Activated CD8-positive, alpha-beta memory T cell treated with anti-CD3 and anti-CD28 coated beads for 4 hours (primary cell): ENCODE measurements at places on chromosomes 1 and 21.
A peak's percentile ranks its signal among the peaks of the same experiment; 100 is the strongest.

DNA sequence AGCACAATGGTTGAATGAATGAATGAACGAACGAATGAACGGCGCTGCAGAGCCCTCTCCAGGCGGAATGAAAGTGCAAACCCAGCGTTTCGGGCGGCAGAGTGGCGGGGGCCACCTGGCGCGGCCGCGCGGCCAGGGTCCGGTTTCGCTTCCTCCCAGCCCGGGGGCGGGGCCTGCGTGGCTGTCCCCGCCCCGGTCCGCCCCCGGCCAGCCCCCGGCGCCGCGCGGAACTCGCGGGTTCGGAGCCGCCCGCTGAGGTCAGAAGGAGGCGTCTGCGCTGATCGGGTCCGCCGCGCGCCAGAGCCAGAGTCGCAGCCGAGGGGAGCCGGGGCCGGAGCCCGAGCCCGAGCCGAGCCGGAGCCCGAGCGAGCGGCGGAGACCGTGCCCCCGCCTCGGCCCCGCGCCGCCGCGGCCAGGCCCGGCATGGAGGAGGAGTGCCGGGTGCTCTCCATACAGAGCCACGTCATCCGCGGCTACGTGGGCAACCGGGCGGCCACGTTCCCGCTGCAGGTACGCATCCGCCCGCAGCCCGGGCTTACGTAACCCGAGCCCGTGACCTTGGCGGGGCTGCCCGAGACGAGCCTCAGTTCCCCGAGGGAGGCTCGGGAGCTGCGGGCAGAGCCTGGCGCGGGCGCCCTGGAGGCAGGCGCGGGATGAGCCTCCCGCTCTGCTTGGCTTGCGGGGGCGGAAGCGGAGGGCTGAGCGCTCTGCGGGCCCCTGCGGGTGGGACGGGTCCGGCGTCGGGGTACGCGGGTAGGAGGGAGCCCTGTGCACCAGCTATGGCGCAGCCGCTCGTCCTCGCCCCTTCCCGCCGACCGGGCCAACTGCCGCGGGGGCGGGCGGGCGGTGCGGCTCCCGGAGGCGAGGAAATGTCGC is at the start of gene PDXK:
TSS of gene PDXK (plus strand) at position 258 of the 876 bp plus-strand sequence. CDS start at position 424, 166 bp downstream.
- peak; percentile 50 for DNase-seq

GRCh38 chr1:110505596-110505995 is 13.4 kb downstream of the KCNA10 start:
- no peak for DNase-seq

- no peak for DNase-seq
Observed at GRCh38 chr1:36705629-36706028, 222.9 kb upstream of the CSF3R start.

DNA sequence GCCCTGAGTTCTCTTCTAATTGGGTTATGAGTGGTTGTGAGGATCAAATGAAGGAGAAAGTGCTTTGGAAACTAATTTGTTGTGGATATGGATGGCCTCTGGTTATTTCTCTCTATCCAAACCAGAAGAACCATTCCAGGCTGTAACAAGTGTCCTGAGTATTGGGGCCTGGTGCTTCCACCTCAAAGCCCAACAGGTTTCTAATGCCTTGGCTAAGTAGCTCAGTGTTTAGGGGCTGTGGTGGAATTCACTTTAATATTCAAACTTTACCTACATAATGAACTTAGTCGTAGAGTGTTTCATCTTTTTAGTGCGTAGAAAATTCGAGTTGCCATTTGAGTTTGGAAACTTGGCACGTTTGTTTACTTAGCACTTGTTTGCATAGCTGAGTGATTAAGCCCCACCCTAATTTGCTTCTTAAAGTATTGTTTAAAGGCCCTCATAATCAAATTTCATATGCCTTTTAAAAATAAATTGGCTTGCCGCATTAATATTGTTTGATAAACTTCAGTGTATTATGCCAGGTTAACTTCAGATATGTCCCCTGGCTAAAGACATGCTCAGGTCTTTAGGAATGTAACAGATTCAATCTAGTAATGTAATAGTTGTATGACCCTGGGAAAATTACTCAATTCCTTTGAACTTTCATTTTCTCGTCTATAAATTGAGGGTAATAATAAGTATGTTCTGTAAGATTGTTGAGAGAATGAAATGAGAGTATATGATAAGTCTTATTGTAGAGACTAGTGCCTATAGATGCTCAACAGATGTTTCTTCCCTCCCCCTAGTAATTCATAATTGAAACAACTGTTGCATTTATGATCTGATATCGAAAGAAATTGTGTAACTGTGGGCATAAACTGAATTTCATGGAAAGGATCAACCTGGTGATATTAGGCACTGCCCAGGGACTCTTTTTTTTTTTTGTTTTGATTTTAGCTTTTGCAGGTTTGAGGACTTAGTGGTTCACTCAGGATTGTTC is 1.6 kb downstream of the AGO4 start:
- no peak for DNase-seq

- no peak for DNase-seq
Observed at GRCh38 chr1:60488847-60489246, 415.3 kb upstream of the C1orf87 start.

GRCh38 chr1:22702296-22703085 is 8.1 kb upstream of the EPHB2 start:
- DNase-seq: no peak

DNA sequence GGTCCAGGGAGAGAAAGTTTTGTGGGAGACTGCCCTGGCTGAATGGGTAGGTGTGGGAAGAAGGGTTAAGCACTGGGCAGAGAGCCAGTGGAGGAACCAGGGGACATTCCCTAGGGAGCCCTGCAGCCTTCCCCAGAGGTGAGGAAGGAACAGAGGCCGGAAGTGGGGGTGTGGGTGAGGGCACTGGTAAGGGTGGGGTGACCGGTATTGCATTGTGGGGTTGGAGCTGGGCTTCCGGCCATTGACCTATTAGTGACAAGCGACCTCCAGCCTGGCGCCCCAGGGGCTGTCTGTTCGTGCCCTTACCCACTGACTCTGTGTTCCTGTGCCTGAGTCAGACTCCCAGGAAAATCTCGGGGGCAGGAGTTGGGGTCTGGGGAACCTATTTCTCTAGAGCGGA is 3.5 kb upstream of the TSPAN1 start:
- no peak for DNase-seq

DNA sequence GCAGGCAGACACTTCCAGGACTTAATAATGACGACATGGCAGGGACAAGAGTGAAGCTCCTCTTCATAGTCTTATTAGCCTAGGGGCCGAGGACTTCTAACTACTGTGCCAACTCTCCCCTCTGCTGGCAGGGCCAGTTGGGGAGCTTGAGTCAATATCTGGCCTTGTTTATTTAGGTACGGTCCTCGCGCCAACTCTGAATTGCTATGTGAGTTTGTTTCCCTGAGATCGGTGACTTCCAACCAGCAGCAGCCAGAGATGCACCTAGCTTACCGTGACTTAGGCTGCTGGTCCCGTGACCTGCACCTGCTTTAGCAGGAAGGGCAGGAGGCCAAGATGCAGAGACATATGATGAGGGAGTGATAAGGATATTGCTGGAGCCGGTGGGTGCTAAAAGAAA is 451.1 kb downstream of the PCP4 start:
- DNase-seq: no peak

DNA sequence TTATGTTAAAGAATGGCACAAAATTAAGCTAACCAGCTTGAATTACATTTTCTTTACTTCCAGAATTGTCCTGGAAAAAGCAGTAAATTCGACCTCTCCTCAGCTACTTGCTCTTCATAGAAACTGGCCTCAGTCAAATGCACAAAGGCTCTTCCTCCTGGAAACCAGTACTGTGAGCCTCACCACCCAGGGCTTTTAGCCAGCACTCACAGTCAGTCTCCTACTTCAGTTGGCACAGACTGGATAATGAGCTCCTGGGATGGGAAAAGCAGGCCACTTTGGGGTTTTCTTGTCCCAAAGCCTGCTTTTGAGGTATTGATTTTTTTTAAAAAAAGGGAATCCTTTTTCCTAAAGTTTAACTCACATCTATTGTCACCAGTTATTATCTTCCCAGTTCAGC is 40.4 kb downstream of the SCYL3 start:
- no peak for DNase-seq

GRCh38 chr21:34936371-34936789 is 112.7 kb downstream of the RUNX1 start:
- no peak for DNase-seq

GRCh38 chr1:97084546-97084945 is 363.0 kb downstream of the PTBP2 start:
- no peak for DNase-seq

- DNase-seq: no peak
Observed at GRCh38 chr1:169574336-169574735, 11.9 kb downstream of the F5 start.

GRCh38 chr21:36166705-36167104 is 10.1 kb downstream of the DOP1B start:
- DNase-seq: no peak

GRCh38 chr1:77978969-77979876 is at the start of gene FUBP1:
FUBP1 (minus strand) TSS chr1:77979072; CDS start chr1:77979004, 68 bp downstream.
- peak; percentile 92 for DNase-seq

DNA sequence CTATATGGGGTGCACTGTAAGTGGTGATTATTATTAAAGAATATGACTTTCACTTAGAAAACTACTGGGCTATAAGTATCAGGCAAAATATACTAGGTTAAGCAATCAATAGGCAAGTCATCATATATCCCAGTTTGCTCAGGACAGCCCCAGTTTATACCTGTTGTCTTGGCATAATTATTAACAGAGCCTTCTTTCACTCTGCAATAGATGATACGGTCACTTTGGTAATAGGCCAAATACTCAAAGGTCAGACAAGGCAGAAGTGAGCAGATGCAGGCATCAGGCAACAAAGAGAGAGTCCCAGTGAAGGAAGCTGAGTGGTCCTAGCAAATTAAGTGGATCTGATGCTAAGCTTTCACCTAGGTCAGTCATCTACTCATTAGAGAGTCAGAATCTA is 599.9 kb downstream of the LMO4 start:
- no peak for DNase-seq

GRCh38 chr1:113320972-113321680 is 69.2 kb upstream of the MAGI3 start:
- DNase-seq: no peak

GRCh38 chr21:27040738-27041469 is 74.0 kb upstream of the ADAMTS5 start:
- DNase-seq: no peak

DNA sequence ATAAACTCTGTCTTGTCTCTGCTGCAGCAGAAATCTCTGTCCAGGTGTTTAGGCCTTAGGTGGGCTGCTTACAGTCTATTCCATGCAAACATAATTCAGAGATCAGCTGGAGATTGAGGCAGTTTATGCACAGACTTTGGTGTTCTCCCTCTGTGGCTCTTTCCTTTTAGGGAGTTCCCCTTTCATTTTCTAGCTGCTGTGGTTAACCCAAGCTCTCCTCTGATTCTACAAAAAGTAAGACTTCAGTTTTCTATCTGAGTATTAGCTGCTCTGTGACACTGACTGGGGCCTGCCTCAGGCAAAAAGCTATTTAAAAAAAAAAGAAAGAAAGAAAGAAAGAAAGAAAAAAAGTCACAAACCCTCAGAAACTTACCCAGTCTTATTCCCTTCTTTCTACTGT is 211.1 kb downstream of the CAMTA1 start:
- no peak for DNase-seq
